ENCODE measurements at places on chromosomes 12 and 14.

GRCh38 chr12:102496591-102496990 is 16.2 kb upstream of the IGF1 start:
- DNase-seq = no peak

- DNase-seq = no peak
These were observed 69.3 kb upstream of the USP15 start for GRCh38 chr12:62190689-62191490.

GRCh38 chr14:103535891-103536565 is 7.0 kb downstream of the TRMT61A start:
- no peak for DNase-seq

- DNase-seq = no peak
These were observed 107.0 kb downstream of the VRK1 start for GRCh38 chr14:96904201-96904600.

DNA sequence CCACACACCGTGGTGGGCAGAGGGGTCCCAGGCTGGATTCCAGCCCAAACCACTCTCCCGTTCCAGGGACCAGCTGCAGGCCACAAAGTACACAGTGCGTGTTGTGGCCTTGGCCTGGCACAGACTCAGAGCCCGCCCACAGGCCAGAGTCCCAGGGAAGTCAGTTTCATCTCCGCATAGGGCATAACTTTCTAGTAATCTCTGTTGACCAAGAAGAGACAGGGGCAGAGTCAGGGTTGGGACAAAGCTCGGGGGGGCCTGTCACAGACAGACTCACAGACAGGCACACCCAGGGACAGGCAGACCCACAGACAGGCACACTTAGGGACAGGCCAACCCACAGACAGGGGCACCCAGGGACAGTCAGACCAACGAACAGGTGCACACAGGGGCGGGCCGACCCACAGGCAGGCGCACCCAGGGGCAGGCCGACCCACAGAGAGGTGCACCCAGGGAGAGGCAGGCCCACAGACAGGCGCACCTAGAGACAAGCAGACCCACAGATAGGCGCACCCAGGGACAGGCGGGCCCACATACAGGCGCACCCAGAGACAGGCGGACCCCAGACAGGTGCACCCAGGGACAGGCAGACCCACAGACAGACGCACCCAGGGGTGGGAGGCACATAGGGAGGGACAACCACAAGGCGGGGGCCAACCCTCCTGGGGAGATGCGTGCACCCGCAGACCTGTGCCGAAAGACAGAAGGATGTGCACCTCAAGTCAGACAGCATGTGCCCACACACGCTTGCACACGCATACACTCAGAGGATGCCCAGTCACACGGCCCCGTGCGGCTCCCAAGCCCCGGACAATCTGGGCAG is 323.3 kb upstream of the RTL1 start:
- DNase-seq = no peak

DNA sequence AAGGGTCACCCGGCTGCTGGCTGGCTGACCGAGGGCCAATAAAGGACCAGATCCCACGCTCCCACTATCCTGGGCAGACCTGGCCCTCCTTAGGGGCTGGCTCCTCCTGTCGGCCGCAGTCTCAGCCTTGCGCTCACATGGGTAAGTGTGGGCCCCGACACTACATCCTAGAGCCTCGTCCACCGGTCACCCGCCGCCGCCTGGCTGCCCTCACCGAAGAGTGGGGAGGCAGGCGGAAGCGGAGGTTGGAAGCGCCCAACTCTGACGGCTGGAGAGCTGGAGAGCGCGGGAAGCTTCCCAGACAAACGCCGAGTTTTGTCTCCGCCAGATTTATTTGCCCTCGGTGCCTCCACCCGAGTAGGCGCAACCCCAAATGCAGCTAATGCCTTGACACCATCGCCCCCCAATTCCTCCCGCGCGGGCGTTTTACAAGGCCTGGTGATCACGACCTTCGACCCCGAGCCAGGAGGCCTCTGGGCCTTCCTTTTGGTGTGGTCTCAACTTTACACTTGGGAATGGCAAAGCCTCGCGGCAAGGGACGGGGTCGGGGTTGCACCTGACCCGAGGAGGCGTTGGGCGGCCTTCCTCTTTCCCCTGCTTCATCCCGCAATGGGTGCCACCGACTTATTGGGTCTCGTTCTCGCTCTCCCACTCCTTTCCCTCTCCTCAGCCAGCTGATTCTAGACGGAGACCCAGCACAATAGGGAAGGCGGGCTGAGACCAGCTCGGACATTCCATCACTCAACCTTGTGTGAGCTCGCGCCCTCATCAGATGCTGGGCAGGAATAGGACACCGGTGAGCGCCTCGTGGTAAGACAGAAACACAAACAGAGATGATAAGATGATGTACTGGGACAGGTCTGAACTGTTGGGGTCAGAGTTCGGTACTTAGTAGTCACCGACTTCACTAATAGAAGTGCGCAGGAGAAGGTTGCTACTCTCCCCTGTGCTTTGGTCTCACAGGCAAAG is 78.3 kb upstream of the ANO4 start:
- no peak for DNase-seq

DNA sequence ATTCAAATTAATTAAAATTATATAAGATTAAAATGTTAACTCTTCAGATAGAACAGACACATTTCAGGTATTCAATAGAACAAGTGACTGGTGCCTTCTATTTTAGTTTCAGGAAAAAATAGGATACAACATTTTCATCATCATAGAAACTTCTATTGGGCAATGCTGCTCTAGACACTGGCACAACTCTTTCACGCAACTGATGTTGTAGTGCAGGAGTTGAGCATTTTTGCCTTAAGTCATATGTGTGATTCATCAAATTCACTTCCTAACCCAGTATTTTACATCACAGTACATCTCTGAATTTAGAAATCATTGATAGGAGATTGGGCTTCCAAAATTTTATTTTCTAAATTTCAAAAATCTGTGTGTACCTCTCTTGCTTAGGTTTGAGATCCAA is 215.4 kb upstream of the DIO2 start:
- DNase-seq = no peak

- DNase-seq = no peak
These were observed 314.1 kb downstream of the TMEM121 start for GRCh38 chr14:105840266-105841021.

DNA sequence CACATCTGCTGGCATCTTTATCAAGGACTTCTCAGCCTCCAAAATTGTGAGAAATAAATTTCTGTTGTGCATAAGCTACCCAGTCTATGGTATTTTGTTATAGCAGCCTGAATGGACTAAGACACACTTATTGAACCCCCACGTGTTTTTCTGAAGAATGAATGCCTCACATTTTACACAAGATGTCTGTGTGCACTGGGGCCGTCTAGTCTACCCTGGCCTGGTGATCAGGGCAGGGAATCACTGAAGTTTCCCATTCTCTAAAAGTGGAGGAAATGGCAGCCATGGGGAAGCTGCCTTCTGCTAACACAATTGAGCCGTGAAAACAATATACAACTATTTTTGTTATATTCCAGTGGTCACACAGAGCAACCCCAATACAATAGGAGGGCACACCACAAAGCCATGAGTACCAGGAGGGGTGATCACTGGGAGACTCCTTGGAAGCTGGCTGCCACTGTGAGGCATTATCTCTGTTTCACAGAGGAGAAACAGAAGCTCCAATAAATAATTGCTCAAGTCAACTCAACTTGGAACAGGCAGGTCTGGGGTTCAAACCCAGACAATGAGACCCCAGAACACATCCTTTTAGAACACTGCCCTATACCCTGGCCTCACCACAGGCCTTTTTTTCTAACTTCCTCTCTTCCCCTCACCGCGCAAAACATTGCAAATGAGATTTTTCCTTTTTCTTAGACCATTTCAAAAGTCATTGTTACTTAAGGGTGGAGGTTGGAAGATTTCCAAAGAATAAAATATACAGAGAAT is 18.3 kb upstream of the LTA4H start:
- no peak for DNase-seq

- no peak for DNase-seq
These were observed 108.6 kb upstream of the PDE3A start for GRCh38 chr12:20259786-20260185.

DNA sequence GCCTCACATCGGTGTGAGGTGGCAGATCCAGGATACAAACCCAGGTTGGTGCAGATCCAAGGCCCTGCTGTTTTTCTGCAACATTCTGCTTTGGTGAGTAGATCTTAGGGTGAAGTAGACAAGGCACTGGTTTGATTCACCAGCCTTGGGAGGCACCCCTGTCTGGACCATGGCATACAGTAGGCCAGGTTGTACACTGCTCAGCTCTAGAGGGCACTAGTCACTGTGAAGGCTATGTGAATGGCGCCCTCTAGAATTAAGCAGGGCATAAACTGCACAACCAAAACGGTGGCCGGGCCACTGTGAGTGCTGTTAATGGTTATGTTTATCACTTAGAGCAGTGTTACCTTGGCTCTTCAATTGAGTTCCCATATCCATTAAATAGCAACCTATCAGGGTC is 280.6 kb upstream of the PWP1 start:
- no peak for DNase-seq

- no peak for DNase-seq
These were observed 478.9 kb downstream of the BCAT1 start for GRCh38 chr12:24470050-24470449.

- DNase-seq = no peak
These were observed 441.1 kb downstream of the PCNX1 start for GRCh38 chr14:71348394-71348793.

GRCh38 chr12:132294121-132295034 is 35.0 kb downstream of the GALNT9 start:
- no peak for DNase-seq

GRCh38 chr12:57852620-57853500 is 6.3 kb upstream of the CTDSP2 start:
- DNase-seq = no peak

DNA sequence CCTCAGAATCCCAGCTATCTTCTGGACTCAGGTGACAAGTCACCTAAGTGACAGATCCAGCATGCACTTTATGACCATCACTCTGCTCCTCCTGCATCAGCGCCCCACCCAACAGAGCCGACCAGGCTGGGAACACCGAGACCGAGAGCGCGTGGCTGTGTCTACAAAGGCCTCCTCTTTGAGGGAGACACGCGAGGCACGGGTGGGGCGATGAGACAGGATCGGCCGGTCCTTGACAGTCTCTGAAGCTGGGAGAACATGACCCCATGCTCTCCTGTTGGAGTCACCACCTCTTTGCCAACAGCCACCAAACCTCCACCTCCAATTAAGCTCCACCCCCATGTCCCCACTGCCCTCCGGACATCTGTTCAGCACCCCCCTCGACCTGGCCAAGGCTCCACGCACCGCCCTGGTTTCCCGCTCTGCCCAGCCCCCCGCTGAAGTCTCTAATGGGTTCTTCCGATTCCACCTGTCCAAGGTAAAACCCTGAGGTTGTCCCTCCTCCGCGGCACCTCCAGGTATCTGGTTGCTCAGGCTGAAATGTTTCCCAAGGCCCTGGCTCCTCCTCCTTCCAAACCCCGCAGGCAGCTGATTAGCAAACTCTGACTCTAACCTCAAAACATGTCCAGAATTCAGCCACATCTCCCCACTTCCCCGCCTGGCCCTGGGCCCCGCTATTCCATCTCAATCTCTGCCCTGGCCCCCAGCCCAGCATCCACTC is 31.5 kb downstream of the HSP90AA1 start:
- no peak for DNase-seq

DNA sequence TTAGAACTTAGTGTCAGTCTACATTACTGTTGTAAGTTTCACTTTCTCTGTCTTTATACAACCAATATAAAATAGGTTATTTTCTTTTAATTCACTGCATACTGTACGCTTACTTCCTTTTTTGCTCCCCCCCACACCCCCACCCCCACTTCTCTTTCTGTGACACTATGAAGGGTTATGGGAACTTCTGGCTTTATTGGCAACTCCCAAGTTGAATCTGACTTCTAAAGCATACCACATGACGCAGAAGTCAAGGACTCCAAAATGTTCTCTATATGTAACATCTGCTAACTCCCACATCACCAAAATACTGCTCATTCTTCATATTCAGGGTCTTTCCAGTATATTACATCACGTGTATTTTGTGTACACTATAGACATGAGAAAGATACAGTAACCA is 81.2 kb upstream of the ATXN7L3B start:
- DNase-seq = no peak

- no peak for DNase-seq
These were observed 180.9 kb upstream of the PDE3A start for GRCh38 chr12:20187456-20187855.

GRCh38 chr12:85805654-85806053 is 30.6 kb downstream of the RASSF9 start:
- DNase-seq = no peak

- DNase-seq = no peak
These were observed 105.8 kb downstream of the PAH start for GRCh38 chr12:102811110-102811737.

DNA sequence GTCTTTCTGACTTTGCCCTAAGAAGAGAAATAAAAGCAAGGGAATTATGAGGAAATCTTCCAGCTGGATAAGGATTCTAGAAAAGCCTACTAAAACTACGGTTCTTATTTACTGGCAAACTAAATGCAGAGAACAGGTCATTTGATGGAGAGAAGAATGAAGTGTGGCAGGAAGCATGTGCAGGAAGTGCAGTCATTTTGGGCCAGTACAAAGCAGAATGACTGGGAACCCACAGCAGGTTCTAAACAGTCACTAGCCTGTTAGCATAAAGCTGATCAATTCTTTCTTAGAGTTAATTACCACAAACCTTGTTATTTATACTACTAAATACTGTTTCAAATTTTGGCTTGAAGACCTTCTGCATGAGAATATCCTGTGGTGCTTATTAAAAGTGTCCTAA is 36.7 kb downstream of the CFAP54 start:
- no peak for DNase-seq

DNA sequence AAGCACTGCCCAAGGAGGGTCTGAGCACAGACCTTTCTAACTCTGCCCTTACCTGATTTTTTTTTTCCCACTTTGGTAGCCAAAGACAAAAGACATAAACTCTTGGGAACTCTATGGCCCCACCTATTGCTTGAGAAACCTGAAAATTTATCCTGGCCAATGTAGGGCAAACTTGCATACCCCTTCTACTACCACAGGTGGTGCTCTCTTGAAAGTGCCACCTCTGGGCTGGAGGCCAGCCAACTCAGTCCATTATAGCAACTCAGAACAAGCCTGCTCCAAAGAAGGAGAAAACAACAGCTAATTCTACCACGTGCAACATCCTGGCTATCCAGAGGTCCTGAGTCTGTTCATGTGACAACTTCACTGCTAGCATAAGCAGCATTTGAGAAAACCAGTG is 55.7 kb upstream of the ABCD2 start:
- no peak for DNase-seq

GRCh38 chr12:75048767-75049166 is 160.9 kb downstream of the KCNC2 start:
- no peak for DNase-seq

- DNase-seq = no peak
These were observed 511.7 kb upstream of the SEL1L start for GRCh38 chr14:82045339-82045738.

- DNase-seq = no peak
These were observed 11.4 kb downstream of the APAF1 start for GRCh38 chr12:98656289-98657101.

- no peak for DNase-seq
These were observed 121.4 kb downstream of the PPHLN1 start for GRCh38 chr12:42447371-42447786.

- DNase-seq = no peak
These were observed 345.0 kb downstream of the FOXG1 start for GRCh38 chr14:29111554-29111953.

- DNase-seq = peak; percentile 59
These were observed 12.0 kb downstream of the CLSTN3 start for GRCh38 chr12:7142056-7142644.

All from activated CD8-positive, alpha-beta memory T cell treated with anti-CD3 and anti-CD28 coated beads, Interleukin-2, amount 50 U/mL, for 4 hours (primary cell).